GM04504 (cell line): ENCODE measurements at places on chromosomes 12 and 14.

DNA sequence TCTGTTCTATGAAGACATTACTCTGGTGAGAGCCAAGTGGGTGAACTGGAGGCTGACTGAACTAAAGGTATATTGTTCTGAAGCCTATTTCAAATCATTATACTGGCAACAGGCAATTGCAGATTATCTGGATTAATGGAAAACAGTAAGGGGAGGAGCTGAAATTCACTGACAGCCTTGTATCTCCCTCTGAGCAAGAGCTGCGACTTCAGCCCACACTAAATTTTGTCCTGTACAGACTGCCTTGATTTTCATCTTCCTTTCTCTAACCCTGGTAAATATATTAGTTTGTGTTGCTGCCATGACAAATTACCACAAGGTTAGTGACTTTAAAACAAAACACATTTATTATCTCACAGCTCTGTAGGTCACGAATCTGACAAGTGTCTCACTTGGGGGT is 231.1 kb downstream of the SLC2A13 start:
- no peak for DNase-seq

DNA sequence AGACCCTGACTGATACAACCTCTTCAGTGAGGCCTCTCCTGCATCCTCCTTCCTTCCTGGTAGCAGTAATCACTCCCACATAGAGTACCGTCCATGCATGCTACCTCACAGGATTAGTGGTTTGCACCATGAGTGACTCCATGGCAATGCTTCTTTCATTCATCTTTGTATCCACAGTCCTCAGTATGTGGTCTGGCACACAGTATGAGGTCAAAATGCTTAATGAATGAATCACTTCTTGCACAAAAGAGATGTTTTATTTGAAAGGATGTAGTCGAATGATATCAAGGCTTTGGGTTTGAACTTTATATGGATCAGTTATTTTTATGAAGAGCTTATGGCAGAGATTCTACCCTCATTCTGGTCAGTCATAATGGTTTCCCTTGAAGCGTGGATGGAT is 42.2 kb downstream of the KCNA5 start:
- peak; percentile 75 for DNase-seq

- DNase-seq = no peak
These were observed 11.0 kb upstream of the CACNA2D4 start for GRCh38 chr12:1929241-1929984.

- no peak for DNase-seq
These were observed 211.5 kb upstream of the FOXN3 start for GRCh38 chr14:89628521-89628920.

DNA sequence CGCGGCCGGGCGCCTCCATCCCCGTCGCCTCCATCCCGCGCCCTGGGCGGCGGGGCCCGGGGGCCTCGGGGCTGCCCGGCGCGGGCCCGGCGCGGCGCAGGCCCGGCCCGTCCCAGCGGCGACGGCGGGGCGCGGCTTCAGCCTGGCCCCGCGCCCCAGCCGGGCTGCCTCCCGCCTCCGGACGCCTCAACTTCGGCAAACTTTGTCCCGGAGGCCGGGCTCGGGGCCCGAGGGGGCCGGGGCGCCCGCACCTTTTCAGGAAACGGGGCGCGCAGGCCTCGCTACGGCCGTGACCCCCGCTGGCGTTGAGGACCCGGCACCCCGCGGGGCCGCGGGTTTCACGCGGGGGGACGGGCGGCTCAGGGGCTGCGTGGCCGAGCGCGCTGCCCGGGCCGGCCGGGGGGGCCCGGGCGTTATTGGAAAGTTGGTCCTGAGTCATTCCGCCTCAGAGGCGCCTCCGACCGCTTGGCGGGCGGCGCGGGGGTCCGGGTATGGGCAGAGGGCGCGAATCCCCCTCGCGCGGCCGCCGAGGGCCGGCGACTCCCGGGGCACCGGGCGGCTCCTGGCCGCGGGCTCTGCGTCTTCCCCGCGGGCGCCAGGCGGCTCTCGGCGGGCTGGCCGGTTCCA is 575 bp downstream of the TRAF3 start:
- no peak for DNase-seq

GRCh38 chr12:122917507-122918121 is 21.7 kb upstream of the VPS37B start:
- peak; percentile 73 for DNase-seq

DNA sequence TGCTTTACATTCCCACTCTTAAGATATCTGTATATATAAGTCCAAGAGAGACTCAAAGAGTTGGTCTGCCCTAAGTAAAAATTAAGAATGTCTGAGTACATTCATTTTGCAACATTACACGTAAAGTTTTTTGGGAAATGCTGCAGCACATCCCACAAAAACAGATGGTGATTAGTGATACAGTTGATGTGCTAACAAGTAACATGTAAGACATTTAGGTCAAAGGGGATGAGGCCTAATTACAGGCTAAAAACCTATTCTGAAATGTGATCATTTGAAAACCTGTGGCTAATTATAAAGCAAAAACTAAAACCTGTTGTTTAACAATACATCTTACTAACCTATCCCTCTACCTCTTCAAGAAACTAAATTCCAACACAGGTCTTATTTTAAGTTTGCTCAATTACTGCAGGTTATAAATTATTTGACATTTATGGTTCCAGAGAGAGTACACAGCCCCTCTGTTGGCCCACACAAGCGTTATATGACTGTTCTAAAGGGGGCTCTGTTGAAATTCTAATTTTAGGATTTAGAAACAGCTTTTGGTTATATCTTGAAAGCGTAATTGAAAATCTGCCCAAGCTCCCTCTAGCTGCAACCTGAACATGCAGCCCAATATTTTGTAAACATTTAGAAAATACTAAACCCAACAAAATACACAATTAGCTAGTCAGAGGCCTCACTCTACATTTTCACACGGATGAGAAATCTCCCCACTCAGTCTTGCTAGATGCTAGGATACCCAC is 42.9 kb downstream of the BRAP start:
- DNase-seq = no peak

DNA sequence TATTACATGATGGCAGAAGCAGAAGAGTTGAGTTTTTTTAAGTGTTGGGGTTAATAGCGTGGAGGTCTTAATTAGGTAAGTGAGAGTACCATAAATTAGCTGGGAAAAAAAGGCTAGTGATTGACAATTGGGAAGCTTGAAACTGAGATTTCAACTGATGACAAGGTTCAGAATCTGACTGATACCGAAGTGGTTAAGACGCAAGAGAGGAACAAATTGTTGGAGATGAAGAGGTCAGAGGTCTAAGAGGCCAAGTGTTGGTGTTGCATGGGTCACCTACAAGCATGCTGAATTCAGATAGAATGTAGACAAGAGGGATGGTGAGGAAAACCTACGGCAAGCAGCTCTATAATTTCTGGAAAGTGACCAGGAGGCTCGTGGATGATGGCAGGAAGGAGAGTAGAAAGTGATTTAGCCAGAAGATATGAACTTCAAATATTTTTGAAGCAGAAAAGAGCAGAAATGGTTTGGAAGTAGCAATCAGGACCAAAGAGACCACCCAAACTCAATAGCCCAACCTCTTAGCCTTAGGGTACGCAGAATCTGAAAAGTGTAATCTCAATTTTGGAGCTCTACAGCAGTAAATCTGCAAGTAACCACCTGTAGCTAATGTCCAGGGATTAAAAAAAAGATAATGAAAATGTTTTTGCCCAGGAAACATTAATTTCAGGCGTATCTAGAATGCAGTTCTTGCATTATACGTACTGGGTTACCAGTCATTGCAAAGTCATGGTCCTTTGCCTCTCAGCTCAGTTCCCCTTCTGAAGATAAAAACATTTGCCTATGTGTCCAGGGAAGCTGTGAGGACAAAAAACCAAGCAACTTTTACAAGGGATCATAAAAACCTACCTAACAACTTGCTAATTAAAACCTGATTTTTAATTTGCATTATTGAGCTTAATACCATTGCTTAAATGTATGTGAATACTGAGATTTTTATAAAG is 1.7 kb upstream of the TMPO start:
- DNase-seq = no peak

DNA sequence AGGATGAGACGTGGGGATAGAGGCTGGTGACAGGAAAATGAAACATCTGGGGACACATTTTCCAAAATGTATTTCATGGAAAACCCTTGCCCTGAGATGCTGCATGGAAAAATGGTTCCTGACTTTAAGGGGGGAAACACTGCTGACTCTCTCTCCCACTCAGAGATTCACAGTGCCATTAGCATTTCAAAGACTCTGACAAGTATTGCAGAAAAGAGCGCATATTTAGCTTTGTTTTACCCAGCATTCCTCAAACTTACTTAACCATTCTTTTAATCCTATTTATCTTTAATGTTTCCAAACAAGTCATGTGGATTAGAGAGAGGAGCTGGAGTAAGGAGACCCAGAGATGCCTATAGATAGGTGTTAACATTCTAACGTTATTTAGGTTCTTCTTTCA is 141.8 kb upstream of the DYRK2 start:
- DNase-seq = no peak

- DNase-seq = no peak
These were observed 9.8 kb upstream of the BDKRB2 start for GRCh38 chr14:96194657-96195431.

DNA sequence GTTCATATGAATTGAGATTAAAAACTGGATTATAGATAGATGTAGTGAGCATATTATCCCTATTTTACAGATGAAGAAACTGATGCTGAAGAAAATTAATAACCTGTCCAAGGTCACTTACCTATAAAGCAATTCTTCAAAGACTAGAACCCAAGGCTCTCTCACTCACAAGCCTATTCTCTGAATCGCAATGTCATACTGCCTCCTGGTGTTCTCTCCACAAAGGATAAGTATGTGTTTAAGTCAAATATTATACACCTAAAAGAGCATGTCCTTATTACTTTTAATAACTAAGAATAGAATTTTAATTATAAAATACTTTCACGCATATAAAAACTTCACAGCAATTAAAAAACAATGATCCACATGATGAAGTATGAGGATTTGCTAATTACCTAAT is 721.3 kb upstream of the USP15 start:
- no peak for DNase-seq

DNA sequence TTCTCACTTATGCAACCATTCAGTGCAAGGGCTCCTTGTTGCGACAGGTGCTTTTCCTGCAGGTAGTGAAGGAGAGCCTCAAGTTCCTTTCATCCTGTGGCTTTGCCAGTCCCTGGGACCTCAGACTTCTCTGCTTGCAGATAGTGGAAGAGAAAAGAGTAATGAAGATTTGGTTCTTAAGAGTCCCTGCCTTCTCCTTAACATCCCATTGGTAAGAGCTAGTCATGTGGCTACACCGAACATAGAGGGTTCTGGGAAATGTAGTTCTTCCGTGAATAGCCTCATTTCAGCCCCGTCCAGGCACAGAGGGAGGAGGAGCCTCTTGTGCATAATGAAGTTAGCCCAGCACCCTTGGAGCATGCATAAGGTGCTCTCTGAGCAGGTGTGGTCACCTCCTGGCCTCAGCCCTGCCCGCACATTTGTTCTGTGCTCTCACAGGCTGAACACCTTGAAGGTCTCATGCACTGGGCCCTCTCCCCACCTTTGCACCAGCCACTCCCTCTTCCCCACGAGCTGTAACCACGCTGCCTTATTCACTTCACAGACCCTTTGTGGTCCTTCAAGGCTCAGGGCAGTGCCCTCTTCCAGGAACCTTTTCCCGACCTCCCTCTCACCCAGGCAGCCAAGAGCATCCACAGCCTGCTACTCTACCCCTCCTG is 134.0 kb downstream of the BCL11B start:
- no peak for DNase-seq

DNA sequence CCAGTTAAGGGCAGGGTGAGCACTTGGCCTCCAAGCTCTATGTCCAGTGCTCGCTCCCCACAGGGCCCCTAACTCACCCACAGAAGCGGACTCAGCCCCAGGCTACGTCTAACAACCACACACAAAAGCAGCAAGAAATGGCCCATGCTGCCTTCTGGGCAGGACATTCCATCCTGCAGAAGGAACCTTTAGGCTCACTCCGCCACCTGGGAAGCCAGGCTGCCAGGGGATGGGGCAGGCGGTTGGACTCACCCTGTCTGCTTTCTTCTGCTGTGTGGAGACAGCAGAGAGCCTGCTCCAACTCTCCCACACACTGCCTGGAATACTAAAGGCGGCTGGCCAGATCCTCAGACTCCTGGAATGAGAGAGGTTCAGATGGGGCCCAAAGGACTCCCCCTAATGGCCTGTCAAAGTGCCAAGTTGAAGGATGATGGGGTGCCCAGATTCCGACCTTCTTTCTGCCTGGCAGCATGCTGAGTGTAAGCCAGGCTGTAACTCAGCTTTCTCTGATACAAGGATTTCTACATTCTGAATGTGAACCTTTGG is 27.7 kb upstream of the BLTP3B start:
- DNase-seq = no peak

GRCh38 chr12:59867055-59867454 is 271.2 kb downstream of the SLC16A7 start:
- no peak for DNase-seq

- DNase-seq = no peak
These were observed 394.2 kb downstream of the FSCB start for GRCh38 chr14:44112774-44113460.

DNA sequence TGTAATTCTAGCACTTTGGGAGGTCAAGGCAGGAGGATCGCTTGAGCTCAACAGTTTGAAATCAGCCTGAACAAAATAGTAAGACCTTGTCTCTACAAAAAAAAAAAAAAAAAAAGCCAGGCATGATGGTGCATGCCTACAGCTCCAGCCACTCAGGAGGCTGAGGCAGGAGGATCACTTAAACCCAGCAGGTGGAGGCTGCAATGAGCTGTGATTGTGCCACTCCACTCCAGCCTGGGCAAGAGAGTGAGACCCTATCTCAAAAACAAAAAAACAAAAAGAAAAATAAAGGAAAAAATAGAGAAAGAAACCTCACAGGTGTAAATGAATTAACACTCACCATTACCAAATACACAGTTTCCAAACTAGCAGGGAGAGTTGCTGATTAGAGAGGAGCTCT is 34.2 kb upstream of the TUBA1A start:
- no peak for DNase-seq
